NCI-H2171 (cell line): ENCODE measurements at places on chromosomes 6 and 20.

DNA sequence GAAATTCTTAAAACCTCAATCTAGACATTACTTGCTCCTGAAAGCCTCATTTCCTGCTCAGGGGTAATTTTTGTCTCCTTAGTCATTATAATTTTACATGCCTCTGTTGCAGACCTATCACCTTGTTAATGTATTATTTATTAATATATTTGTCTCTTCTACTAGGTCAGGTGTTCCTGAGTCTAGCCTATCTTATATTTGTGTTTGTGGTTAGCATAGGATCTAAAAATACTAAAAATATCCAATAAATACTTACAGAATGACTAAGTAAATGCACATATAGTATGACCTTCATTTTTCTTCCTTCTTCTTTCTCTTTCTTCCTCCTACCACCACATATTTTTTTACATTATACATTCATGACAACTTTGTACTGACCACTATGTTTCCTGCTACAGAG lies 268.9 kb upstream of the HS3ST5 start:
- no peak for DNase-seq

GRCh38 chr20:59121714-59122565 lies 41.7 kb upstream of the ZNF831 start:
- DNase-seq = no peak

GRCh38 chr20:38172408-38172807 lies 7.3 kb upstream of the TGM2 start:
- DNase-seq = no peak

DNA sequence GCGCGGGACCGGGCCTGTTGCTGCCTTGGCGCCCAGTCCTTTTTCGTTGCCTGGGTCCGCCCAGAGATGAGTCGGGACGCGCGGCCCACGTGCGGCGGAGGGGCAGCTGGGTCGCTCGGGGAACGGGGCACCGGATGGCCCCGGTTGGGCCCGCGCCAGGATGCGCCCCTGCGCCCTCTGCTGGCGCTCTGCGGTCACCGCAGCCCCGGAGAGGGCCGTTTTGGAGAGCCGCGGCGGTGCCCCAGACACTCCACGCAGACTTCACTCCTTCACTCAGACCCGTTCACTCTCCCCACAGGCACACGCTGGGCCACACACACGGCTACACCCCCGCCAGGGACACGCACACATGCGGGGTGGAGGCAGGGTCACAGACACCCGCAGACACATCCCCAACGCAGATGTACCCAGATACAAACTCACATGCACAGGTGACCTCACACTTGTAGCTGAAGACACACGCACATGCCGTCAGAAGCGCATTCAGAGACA lies 38.8 kb downstream of the SRC start:
- peak; percentile 73 for DNase-seq
